ENCODE measurements at places on chromosomes 4 and X.

- no peak for DNase-seq
These were observed 84.0 kb downstream of the RBPJ start for GRCh38 chr4:26404743-26405206.

- no peak for DNase-seq
These were observed 1.2 kb upstream of the SSX3 start for GRCh38 chrX:48357681-48358080.

DNA sequence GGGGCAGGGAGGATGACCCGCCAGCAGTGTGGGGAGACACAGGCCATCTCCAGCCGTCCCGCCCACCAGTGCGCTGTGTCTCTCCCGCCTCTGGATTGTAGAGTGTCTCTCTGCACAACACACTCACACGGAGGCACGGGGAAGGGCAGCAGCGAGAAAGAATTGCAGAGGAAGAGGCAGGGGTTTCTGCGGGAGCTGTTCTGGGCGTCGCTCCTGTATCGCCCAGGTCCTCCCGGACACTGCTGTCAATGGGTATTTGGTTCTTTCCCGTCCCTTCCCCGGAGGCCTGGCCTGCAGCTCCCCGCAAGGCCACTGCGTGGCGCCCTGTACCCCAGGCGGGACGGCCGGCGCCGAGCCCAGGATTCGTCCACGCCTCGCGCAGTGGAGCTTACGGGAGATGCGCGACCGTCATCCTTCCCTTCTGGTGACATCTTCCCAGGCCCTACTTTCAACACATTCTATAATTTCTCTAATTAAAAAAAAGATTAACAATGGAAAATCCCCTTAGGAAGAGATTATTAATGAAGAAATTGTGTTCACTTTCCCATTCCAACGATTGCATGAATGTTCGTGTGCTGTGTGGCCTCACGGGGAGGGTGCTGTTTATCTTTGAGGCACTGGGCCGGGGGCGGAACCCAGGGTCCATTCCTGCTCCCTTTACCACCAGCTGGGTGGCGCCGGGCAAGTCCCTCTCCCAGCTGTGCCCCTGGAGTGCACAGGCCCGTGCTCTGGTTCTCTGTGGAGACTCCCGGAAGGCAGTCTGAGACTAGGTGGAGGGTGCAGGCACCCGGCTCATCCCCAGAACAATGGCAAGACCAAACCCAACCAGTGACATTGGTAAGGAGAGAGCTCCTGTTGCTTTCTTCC is 95.7 kb downstream of the CPZ start:
- no peak for DNase-seq

DNA sequence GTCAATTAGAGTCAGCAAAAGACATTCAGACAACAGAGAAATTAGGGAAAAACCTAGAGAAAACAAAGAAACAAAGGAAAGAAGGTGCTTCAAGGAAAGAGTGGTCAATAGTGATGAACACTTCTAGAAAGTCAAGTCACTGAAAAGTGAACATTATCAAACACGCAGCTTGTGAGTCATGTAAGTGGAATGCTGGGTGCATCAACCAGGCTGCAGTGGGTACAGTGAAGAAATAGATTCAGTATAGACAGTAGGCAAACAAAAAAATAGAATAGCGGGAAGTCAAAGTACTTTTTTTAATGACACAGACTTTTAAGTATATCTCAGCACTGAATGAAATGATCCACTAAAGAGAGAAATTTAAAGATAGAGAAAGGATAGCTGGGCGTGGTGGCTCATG is 245.8 kb downstream of the ARHGAP24 start:
- no peak for DNase-seq

DNA sequence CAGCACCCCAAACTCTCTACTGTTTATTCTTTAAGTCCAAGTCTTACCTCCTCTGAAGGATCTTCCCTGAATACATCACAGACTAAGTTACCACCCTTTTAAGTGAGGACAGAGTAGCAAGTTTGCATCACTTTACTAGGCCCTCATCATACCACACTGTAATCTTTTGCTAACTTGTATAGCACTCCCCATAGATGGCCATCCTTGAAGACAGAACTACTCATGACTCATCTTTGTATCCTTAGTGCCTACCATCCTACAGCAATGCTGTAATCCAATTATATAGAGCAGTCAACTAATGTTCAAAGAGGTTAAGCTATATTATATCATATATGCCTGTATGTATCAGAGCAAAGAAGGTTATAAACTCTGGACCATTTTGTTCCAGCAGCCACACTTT is 101.4 kb downstream of the ADAMTS3 start:
- DNase-seq = no peak

- DNase-seq = no peak
These were observed 40.4 kb upstream of the HMX1 start for GRCh38 chr4:8912089-8912455.

GRCh38 chr4:84916227-84916626 is 50.3 kb downstream of the WDFY3 start:
- DNase-seq = no peak

- no peak for DNase-seq
These were observed 1688.0 kb upstream of the AGA start for GRCh38 chr4:179130122-179130714.

DNA sequence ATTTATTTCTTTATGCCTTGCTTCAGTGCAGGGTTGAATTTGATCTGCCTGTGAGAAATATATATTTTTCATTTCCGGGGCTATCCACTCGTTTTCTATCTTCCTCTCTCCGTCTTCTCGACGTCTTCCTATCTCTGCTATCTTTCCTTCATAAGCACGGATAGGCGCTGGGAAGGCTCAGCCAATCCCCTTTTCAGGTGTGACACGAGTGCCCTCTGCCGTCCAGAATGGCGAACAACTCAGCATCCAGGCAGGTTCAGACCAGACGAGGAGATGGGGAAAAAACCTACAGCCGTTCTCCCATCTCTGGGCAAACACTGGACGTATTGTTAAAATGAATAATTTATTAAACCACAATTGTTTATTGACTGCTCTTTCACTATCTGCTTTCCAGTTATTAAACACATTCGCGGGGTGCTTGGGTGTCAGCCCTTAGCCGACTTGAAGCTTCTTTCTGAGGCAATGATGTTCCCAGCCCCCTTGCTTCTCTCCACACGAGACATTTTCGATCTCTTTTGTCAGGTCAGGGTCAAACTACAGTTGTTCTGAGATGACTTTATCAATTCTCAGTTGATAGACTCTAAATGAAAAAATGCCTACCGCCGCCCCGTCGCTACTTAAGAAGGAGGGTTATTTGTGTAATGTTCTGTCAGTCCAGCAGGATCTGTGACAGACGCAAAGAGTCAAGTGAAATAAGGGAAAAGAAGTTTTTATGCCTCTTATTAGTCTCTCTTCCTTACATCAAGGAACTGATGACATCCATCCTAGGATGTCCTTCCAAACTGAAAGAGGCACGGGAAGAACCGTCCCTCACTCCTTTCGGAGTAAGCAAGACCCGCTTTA is 96.3 kb upstream of the NOCT start:
- peak; percentile 26 for DNase-seq

DNA sequence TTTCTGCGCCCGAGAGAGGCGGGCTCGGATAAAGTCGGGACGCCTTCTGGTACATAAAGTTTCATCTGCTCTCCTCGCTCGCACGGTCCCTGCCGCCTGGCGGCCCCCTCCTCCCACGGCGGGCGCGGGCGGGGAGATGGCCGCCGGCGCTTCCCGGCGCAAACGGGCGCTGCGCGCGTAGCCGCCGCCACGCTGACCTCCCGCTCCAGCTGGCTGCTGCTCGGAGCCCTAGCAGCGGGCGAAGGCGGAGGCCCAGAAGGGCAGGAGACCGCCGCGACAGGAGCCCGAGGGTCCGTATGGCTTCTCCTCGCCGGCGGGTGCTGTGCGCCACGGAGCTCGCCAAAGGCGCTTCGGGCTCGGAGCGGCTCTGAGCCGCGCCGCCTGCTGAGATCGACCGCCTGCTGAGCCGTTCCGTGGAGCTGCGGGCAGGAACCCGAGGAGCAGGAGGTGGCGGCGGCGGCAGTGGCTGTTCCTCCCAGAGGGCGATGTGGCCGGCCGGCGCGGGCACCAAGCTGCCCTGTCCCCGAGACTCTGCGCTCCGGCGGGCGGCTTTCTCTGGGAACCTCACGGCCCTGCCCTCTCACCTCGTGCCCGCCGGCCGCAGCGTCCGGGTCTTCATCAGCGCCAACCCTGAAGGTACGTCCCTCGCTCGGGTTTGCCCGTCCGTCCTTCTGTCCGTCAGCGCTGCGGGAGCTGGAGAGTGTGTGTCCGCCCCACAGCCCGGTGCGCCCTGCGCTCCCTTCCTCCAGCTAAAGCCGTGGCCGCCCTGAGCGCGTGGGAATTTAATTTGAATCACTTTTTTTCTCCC is at the start of gene NWD2:
Gene NWD2 (plus strand): TSS at position 161 of the 808 bp plus-strand sequence. CDS start 325 bp downstream, at position 486.
- DNase-seq = no peak

DNA sequence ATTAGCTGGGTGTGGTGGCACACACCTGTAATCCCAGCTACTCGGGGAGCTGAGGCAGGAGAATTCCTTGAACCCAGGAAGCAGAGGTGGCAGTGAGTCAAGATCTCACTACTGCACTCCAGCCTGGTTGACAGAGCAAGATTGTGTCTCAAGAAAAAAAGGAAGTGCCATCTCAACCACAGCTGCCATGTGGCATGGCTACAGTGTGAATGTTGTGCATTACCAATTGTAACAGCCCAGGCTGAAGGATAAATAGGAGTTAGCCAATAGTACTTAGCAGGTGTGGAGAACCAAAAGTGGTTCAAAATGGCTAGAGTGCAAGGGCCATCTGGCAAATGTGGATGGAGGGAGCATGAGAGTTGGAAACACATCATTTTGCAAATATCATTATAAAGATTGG is 28.9 kb downstream of the SLC25A5 start:
- no peak for DNase-seq

DNA sequence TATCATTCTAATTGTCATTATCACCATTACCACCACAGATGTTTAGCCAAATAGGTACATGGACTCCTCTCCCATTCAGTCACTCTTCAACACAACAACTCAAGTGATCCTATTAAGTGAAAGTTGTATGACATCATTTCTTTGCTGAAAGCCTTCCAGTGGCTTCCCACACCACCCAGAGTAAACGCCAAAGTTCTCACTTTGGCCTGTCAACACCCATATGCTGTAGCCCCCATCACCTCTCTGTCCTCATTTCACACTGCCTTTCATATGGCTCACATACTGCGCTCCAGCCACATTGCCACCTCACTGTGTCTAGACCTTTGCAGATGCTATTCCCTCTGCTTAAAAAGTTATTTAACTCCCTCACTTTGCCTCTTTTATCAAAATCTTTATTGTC is 682.3 kb downstream of the ADGRL3 start:
- DNase-seq = no peak

GRCh38 chr4:56077676-56078075 is 128.9 kb downstream of the CEP135 start:
- DNase-seq = no peak

DNA sequence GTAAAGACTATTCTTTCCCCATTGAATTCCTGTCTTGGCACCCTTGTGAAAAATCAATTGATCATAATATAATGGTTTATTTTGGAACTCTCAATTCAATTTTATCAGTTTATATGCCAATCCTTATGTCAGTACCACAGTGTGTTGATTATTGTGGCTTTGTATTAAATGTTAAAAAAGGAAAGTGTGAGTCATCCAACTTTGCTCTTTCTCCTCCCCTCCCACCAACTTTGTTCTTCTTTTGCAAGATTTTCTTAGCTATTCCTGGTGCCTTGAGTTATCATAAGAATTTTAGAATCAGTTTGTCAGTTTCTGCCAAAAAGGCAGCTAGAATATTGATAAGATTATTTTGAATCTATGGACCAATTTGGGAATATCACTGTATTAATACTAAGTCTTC is 11.2 kb upstream of the RNF175 start:
- DNase-seq = no peak

DNA sequence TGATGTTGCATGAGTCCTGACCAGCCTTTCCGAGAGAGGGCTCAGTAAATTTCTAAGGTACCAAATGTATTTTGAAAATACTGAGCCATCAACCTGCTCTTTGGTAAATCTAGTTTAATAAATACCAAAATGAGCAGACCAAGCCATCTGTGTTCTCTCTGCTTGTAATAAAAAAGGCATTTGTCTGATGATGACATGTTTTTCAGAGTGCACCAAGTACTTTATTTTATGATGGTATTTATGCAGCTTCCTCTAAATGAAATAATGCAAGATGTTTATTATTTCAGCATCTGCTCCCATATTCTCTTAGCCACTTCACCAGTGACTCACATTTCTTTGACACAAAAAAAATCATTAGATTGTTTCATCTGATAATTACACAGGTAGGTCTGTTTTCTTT is 700.5 kb downstream of the TRIML1 start:
- no peak for DNase-seq

GRCh38 chr4:74181219-74181618 is 23.3 kb downstream of the MTHFD2L start:
- DNase-seq = no peak

DNA sequence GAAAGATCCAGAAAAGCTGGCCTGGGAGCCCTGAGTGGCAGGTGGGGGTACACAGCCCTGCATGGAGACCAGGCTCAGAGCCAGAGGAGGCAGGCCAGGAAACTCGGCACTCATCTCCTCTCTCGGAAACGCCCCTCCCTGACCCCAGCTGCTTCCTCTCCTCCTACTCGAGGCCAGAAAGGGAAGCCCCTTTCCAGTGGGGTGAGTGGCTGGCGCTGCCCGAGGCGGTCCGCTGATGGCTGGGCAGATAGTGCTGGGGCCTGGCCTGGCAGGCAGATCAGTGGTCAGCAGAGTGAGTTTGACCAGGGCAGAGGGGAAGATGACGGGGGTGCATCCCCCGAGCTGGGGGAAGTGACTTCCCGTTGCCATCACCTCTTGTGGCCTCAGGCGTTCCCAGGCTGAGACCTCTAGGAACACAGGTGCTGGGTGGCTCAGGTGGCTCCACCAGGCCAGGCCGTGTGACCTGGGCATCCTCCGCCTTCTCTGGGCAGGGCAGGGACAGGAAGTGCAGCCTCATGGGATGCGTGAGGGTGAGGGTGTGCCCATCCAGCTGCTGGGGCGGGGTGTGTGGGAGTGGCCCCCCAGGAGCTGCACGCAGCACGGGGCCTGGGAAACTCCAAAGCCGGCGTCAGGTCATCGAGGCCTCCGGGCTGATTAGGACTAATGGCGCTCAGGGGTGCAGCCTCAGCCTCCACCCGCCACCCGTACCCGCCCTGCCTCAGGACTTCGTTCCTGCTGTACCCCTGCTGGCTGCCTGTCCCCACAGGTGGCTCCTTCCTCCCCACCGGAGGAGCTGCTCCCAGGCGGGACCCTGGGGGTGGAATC is 5.7 kb downstream of the SH3BP2 start:
- DNase-seq = peak; percentile 32

DNA sequence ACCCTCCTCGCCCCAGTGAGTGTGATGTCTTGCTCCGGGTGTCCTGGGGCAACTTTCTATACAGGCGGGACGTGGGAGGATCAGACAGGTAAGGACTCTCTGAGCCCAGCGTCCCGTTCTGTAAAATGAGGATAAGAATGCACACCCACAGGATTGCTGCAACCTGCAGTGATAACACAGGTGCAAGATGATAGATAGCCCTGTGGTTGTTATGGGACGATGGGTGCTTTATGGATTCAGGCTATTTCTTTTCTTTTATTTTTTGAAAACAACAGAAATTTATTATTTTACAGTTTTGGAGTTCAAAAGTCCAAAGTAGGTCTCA is 28.6 kb downstream of the BEX3 start:
- no peak for DNase-seq

All from activated CD4-positive, alpha-beta T cell treated with anti-CD3 and anti-CD28 coated beads, Interleukin-2, amount 50 U/mL, for 4 hours (primary cell).